ENCODE measurements at places on chromosomes 3 and 15.

DNA sequence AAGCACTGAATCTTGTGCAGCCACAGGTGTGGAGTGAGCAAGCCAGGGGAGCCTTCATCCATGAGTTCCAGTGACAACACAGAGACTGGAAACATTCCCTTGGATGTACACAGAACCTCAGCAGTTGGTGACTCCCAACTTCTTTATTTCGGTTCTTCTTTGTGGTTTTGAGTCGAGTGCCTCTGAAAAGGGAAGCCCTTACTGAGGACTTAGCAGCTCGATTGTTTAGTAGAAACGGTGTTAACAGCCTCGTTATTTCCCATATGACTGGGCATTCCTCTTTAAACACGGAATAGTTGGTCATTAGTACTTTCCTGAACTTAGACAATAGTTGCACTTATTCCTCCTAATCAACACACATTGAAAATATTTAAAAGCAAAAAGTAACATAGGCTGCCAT is 7.7 kb downstream of the SLCO3A1 start:
- no peak for DNase-seq

DNA sequence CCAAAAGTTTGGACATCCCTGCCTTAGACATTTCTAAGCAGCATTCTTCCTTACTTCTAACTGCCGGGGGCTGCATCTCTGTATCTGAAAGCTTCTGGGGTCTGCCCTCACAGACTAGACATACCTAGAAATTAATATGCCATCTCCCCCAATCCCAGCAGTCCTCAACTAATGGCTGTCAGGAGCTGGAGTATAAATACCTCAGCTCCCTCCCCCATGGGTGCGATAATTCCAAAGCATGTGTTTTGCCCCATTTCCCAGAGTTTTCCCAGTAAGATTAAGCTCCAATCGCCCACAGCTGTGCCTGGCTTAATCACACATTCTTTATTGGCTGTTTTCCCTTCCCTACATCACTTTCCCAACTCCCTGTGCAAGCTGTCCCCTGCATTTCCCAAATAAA is 13.8 kb upstream of the VPS8 start:
- DNase-seq = no peak

- DNase-seq = no peak
Measured at GRCh38 chr3:114356066-114356465, 62.2 kb downstream of the TIGIT start.

GRCh38 chr3:123609063-123609462 is 24.2 kb upstream of the HACD2 start:
- DNase-seq = no peak

GRCh38 chr3:25035526-25035925 is 392.5 kb upstream of the RARB start:
- no peak for DNase-seq

GRCh38 chr15:92128788-92129187 is 264.9 kb upstream of the ST8SIA2 start:
- DNase-seq = no peak

- no peak for DNase-seq
Measured at GRCh38 chr3:14253022-14253706, 74.5 kb downstream of the LSM3 start.

Measured in stimulated activated CD8-positive, alpha-beta memory T cell treated with anti-CD3 and anti-CD28 coated beads, Interleukin-7, amount 100 ng/mL, for 1 hour (primary cell).